ENCODE measurements at places on chromosomes 11 and 22.

DNA sequence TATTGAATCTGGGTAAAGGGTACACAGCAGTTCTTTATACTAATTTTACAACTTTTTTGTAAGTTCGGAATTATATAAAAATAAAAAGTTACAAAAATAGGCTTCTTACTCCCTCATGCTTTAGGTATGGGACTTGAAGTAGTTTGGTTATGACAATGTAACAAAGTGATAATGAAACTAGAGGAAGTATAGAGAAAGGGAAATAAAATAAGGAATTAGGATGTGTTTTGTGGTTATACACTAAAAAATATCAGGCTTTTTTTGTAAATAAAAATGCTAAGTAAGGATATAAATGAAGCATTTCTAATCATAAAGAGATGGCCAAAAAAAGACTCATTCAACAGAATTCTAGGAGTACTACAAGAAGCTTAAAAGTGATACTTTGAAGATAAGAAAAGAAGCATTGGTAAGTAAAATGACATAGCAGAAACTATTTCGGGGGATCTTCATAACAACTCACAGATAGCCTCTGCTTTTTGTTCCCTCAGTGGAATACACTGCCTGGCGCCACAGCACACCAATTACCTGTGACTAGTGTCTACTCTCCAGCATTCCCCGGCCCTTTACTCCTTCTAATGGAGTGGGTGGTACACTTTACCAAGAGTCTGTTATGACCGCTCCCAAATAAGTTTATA lies 322.7 kb upstream of the PITPNB start:
- H3K4me3 ChIP-seq: no peak overlapping the region
- H3K27me3 ChIP-seq: no peaks in the 10 kb centered on the region
- no peaks in the 10 kb centered on the region for H3K4me1 ChIP-seq

- no peaks in the 10 kb centered on the region for H3K4me1 ChIP-seq
- no peaks in the 10 kb centered on the region for H3K36me3 ChIP-seq
- H3K4me3 ChIP-seq: no peak overlapping the region
- no peaks in the 10 kb centered on the region for H3K27me3 ChIP-seq
- H3K27ac ChIP-seq: no peak overlapping the region
Observed at GRCh38 chr11:134564472-134565200, 152.6 kb upstream of the B3GAT1 start.

GRCh38 chr11:64925536-64926436 lies 1.3 kb downstream of the PPP2R5B start:
- H3K27ac ChIP-seq: no peak overlapping the region
- no peaks in the 10 kb centered on the region for H3K36me3 ChIP-seq
- no peak overlapping the region for H3K4me3 ChIP-seq
- no peaks in the 10 kb centered on the region for H3K27me3 ChIP-seq
- H3K4me1 ChIP-seq: no peaks in the 10 kb centered on the region

DNA sequence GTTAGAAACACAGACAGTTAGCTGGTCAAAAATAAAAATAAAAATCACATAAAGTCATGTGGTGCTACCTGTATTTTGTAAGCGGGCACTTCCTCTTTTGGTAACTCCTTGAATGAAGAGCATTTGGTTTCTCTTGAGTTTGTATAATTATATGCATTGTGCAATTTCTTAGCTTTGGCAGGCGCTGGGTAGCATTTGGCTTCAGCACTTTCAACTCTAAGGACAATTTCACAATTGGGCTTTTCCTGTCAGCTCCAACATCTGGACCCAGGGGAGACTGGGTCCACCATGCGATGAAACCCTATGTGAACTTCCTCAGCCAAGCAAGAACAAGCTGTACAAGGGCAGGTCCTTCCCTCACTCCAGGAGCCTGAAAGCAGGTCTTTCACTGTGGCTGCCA lies 169.1 kb downstream of the RRAS2 start:
- H3K27me3 ChIP-seq: no peaks in the 10 kb centered on the region
- H3K4me3 ChIP-seq: no peak overlapping the region
- H3K4me1 ChIP-seq: peaks cover 11% of the 10 kb centered on the region
- H3K27ac ChIP-seq: no peak overlapping the region
- DNase-seq: no peak

- peaks cover 18% of the 10 kb centered on the region for H3K36me3 ChIP-seq
- H3K4me1 ChIP-seq: peaks cover 40% of the 10 kb centered on the region
- DNase-seq: no peak
- H3K27ac ChIP-seq: no peak overlapping the region
- no peaks in the 10 kb centered on the region for H3K27me3 ChIP-seq
Observed at GRCh38 chr22:38267086-38267485, 5.7 kb downstream of the TMEM184B start.

- no peaks in the 10 kb centered on the region for H3K27me3 ChIP-seq
- peaks cover 18% of the 10 kb centered on the region for H3K4me1 ChIP-seq
Observed at GRCh38 chr11:7673724-7674434, 579 bp upstream of the CYB5R2 start.

DNA sequence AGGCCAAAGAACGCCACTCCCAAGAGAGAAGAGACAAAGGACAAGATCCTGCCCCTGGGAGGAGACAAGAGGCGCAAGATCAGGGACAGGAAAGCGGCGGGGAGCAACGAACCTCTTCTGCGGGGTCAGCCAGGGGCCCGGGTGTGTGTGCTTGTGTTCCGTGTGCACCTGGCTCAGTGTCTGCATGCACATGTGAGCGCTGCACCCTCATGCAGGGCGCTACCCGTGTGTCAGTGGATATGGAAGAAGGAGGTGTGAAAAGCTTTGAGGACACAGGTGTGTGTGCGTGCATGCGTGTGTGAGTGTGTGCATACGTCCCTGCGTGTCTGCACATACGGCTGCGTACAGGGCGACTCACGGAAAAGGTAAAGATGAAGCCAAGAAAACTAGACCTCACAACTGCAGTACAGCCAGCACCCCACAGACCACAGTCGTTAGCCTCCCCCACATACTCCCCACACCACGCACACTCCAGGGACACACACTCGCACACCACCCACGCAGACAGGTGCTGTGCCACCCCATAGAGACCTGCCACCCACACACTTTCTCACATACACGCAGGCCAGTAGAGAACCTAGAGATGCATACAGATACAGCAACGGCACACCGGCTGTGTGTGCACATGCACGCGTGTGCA lies 11.0 kb upstream of the IGSF9B start:
- no peaks in the 10 kb centered on the region for H3K4me1 ChIP-seq
- H3K27me3 ChIP-seq: no peaks in the 10 kb centered on the region
- H3K4me3 ChIP-seq: no peak overlapping the region
- H3K27ac ChIP-seq: no peak overlapping the region
- no peaks in the 10 kb centered on the region for H3K36me3 ChIP-seq
- no peak for DNase-seq

DNA sequence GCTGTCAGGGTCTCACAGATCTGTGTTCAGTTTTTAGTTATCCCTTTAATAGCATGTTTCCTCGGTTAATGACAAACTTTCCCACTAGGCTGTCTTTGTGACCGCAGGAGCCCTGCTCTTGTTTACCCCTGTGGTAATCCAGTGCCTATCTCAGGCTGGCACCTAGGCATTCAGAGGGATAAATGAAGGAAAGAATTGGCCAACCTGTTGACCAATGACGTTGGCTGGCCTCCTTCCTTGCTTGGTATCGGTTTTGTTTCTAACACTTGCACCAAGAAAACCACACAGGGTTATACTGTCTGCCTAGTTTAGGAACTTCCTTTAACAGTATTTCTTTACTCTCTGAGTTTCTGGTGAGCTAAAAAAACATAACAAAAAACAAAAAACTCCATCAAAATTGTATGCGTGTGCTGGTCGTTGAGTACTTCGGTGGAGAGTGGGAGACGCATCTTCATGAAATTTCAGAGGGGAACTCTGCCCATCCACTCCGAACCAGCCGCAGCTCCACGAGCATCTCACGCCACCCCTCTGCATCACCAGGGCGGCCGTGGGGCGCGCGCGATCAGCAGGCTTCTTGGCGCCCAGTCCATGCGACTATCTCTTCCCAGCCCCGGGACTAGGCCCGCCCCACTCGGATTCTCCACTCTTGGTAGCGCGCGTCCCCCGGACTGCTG lies 563 bp upstream of the ENDOD1 start:
- no peaks in the 10 kb centered on the region for H3K27me3 ChIP-seq
- peaks cover 22% of the 10 kb centered on the region for H3K4me1 ChIP-seq
- H3K4me3 ChIP-seq: peak overlapping the region; percentile 82
- DNase-seq: peak; percentile 81
- H3K36me3 ChIP-seq: no peaks in the 10 kb centered on the region

- H3K4me3 ChIP-seq: no peak overlapping the region
- no peaks in the 10 kb centered on the region for H3K27me3 ChIP-seq
- DNase-seq: no peak
- no peaks in the 10 kb centered on the region for H3K36me3 ChIP-seq
- no peak overlapping the region for H3K27ac ChIP-seq
- H3K4me1 ChIP-seq: no peaks in the 10 kb centered on the region
Observed at GRCh38 chr11:31636983-31637382, 127.4 kb downstream of the ELP4 start.

- 0 out of 2 replicates have a peak, but pooled peaks cover 5% of the 10 kb centered on the region for H3K36me3 ChIP-seq
- no peaks in the 10 kb centered on the region for H3K4me1 ChIP-seq
- no peak for DNase-seq
- H3K4me3 ChIP-seq: no peak overlapping the region
Observed at GRCh38 chr11:94424011-94424410, 22.8 kb upstream of the GPR83 start.

GRCh38 chr22:19795617-19796008 lies 35.0 kb downstream of the TBX1 start:
- H3K27ac ChIP-seq: no peak overlapping the region
- H3K4me1 ChIP-seq: no peaks in the 10 kb centered on the region
- no peak for DNase-seq

Measured in MM.1S (cell line).